ENCODE measurements at places on chromosomes 3 and 15.

- no peak for DNase-seq
Observed at GRCh38 chr3:128970740-128971047, 23.2 kb downstream of the CFAP92 start.

DNA sequence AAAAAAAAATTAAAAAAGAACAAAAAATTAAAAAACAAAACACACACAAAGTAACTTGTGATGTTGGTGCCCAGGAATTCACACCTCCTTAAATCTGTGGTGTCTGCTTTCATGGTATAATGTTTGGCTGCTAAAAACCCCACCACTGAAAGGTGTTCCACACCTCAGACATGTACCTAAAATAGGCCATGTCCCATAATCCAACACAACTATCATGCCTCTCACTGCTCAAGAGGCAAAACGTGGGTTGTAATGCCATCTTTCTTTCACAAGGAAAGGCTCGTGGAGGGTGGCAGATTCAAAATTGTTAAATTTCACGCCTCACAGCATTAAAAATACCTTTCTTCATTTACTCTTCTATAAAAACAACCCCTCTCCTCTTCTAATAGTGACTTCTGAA is 29.5 kb downstream of the MKRN2 start:
- no peak for DNase-seq

DNA sequence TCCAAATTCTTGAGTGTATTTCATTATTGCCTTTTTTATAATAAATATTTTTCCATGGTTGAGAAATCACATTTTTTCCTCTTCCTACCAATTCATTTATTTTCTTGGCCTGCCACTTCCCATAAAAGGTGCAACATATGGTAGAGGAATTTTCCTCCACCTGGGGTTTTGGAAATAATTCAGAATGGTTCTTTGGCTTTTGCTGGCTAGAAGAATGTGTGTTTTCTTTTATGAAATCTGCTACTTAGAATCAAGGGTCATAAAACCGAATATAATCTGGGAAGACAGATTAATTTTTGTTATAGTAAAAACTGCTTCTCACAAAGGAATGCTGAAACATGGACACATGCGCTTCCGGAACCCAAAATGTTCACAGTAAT is 54.0 kb upstream of the POMGNT2 start:
- DNase-seq: no peak

GRCh38 chr3:65398953-65399352 is 639.8 kb downstream of the MAGI1 start:
- no peak for DNase-seq

- DNase-seq: no peak
Observed at GRCh38 chr3:112765531-112765930, 81.1 kb downstream of the CD200R1L start.

- DNase-seq: no peak
Observed at GRCh38 chr3:127008236-127008635, 25.3 kb downstream of the PLXNA1 start.

GRCh38 chr3:8507496-8507895 is 5.9 kb downstream of the LMCD1 start:
- no peak for DNase-seq

DNA sequence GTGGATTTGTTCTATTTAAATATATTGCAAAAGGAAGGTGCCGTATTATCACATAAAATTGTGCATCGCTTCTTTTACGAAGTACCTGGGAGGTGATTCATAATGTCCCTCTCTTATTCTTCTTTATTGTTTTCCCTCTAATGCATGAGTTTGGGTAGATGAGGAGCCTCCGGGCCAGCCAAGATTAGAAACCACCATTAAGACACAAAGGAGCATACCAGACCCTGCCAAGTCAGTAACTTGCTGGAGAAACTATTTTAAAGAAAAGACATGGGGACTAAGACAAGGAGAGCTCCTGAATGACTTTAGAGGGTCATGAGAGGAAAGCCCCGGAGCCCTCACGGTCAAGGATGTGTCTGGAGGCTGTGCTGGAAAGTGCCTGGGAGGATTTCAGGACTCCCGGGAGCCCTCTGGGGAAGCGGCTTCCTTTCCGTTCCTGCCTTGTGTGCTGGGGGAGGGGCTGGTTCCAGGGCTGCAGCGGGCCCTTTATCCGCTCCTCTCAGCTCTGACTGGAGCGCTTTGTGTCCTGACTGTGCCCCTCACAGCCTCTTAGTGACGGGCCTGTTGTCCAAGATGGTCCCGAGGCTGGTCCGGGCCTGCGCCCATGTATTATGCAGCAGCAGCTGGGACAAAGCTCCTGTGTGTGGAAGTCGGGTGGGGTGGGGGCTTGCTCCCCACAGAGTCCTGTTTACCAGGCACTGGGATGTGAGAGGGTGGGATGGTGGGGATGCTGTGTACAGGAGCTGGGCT is 35.7 kb downstream of the CORO2B start:
- peak; percentile 93 for DNase-seq

DNA sequence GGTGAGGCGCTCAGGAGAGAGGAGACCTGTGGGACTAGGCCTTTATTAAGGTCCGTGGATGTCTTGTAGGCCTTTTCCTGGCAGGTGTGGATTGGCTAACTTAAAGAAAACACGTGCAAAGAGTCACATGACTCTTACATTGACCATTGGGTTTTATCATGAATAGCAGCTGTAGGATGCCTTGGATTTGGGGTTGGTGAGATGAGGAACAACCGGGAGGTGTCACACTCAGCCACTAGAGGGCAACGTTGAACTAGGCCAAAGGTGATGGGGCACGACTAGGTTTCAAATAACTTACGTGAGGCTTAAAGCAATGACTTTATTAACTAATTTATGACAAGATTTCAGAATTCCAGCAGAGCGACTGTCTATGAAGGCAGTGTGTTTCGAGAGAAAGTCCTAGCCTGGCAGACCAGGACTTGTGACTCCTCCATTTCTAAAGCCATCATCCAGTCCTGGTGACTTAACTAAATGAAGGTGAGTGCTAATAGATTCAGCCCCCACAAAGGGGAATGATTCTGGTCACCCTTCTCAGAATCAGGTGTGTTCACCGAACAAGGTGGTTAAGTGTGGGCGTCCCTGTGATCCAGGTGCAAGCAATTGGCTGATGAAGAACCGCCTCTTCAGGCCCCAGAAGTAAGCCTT is 345.6 kb downstream of the MCTP2 start:
- peak; percentile 20 for DNase-seq

- DNase-seq: no peak
Observed at GRCh38 chr15:62888623-62889022, 153.9 kb upstream of the TPM1 start.

- peak; percentile 51 for DNase-seq
Observed at GRCh38 chr15:74245342-74245931, 9.3 kb downstream of the CCDC33 start.

GRCh38 chr3:12870942-12871341 is 29.6 kb upstream of the RPL32 start:
- DNase-seq: no peak

DNA sequence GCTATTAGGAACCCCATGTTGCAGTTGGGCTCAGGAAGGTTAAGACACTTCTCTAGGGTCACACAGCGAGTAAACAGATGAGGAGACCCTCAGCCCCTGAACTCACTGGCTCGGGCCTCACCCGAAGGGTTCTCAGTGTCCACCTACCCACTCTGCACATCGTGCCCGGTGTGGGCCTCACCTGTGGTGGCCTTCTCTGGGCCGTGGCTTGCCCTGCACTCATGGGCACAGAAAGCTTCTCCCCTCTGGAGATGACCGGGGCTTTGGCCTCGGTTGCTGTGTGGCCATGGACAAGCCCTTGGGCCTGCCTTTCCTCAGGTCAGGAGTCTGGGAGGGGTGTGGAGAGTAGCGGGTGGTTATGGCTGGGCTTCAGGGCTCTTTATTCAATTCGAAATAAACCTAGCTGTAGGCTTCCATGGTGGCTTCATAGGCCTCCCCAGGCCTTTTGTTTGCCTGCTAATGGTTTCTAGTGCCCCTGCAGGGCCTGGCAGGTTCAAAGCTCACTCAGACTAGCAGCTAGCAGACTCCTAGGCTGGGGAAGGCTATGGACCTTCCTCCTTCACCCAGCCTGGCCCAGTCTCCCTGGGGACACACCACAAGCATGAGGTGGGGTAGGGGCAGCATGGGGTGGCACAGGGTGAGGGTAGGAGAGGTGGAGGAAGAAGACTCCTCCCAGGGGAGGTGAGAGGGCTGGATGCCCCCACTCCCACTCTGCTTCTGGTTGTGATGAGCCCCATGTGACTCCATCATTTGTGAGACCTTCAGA is 103.1 kb downstream of the LINGO1 start:
- DNase-seq: no peak

- no peak for DNase-seq
Observed at GRCh38 chr3:197882586-197882985, 67.4 kb upstream of the RPL35A start.

All from caudate nucleus (tissue), 63 donors.